ENCODE measurements at places on chromosomes 4 and X. TPM values are rescaled to one million over a fixed set of nuclear protein-coding genes. Genes with fewer than 3 reads are reported as not detected.

Gene TIMP1
- polyA plus RNA-seq, result 170 TPM

Gene NR3C2
- 0.04 TPM for polyA plus RNA-seq

Gene NSD2
- polyA plus RNA-seq, result 49.4 TPM

Gene CXorf65
- 0.82 TPM for polyA plus RNA-seq

DNA sequence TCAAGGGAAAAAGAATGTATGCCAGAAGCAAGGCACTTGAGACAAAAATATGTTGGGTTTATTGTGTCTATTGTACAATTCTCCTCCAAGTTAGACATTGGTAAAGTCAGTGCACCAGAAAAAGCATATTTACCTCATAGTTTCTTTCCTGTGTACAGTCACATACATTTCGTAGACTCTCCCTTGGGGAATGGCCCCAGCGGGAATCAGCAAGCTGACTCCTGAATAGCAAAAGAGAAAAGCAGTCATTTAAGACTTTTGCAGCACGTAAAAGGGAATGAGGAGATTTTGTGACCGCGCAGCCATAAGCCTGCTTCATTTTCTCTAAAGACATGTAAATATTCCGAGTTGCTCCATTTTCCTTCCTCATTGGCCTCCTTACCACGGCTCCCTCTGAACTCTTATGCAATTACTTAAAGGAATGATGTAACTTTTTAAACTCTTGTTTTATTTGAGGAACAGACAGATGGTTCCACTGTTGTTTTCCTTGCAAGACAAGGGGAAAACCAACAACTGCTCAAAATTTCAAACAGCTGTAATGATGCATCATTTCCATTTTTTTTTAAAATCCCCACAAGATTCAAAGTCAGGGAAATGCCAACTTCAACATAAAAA is 332.7 kb downstream of the UNC5C start:
- DNase-seq, result no peak

Gene F8A2
- not detected for polyA plus RNA-seq

DNA sequence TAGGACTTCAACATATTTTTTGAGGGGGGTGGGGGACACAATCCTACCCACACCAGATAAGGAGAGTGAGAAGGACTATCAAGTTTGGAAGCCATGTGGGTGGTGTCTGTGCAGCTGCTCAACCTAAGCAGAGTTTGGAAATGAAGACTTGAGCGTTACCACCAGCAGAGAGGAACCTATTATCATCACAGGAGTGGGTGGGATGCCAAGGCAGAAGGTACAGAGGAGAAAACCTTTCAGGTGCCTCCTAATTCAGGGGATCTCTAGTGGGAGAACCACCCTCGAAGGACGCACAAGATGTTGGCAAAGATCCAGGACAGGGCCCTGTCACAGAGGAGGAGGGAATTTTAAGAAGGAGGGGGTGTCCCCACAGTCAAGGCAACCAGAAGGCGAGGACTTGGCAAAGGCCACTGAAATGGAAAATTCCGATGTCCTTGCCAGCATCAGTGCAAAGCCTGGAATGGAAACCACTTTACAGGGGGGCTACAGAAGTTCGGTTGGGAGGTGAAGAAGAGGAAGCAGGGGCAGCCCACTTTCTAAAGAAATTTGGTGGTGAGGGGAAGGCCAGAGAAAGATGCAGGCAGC is 8.4 kb upstream of the GPM6B start:
- DNase-seq, result no peak

DNA sequence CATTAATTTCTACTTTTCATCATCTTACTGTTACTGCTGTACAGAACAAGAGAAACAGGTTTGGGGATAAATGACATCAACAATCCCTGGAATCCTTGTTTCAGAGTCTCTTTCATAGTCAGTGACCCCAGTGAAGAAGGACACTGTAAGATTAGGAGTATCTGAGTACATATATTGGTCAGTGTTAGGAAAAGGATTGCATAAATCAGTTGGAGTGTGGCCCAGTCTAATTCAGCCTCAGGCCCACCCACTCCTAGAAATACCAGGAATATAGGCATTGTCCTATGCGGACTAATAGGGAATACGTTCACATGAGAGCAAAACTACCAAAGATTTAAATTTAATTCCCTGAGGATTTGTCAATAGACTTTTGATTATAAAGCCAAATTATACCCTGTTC is 237.8 kb downstream of the LDB2 start:
- DNase-seq, result no peak

DNA sequence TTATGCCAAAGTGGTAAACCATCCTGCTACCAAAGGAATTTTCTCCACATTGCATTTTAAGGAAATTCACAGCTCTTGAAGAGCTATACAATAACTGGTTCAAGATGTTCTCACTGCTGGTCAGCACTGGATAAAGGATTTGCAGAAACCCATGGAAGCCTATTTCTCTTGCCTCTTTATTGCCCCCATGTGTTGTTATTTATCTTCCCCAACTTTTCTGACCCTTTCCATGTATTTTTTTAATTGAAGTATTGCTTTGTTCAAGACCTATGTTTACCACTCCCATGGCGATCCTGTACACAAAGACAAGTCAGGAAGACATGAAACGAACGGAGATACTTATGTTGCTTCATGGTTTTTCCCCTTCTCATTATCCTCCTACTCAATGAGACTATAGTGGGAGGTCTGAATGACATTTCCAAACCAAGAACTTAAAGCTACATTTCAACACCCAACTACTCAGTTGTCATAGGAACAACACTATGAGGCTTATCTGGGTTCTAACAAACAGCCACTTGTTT is 566.4 kb upstream of the DIPK2B start:
- DNase-seq, result no peak

Gene GPR119
- polyA plus RNA-seq, result not detected

Gene CENPVL2
- not detected for polyA plus RNA-seq

GRCh38 chrX:135581496-135581895 is 61.0 kb downstream of the INTS6L start:
- no peak for DNase-seq

Gene FAM47E
- polyA plus RNA-seq, result 0.19 TPM
